ENCODE measurements at places on chromosomes 11 and 22. TPM values are rescaled to one million over a fixed set of nuclear protein-coding genes. Genes with fewer than 3 reads are reported as not detected.
A peak's percentile ranks its signal among the peaks of the same experiment; 100 is the strongest.

Gene OR5A1
- total RNA-seq: not detected

Gene MRGPRG
- not detected for total RNA-seq

Gene FOLR1
- not detected for total RNA-seq

Gene C11orf91
- total RNA-seq: 1.00 TPM

Gene PACS1
- 107 TPM for total RNA-seq

Gene ZNF214
- total RNA-seq: 1.5 TPM

Gene KRTAP5-9
- not detected for total RNA-seq

Gene P2RX6
- total RNA-seq: 1.1 TPM

Gene HORMAD2
- not detected for total RNA-seq

GRCh38 chr11:96279896-96280290, 63.1 kb downstream of the MAML2 start:
- H3K4me3 ChIP-seq: no peak overlapping the region
- H3K27ac ChIP-seq: no peak overlapping the region
- H3K36me3 ChIP-seq: no peaks in the 10 kb centered on the region
- H3K27me3 ChIP-seq: no peaks in the 10 kb centered on the region
- no peak for DNase-seq

- H3K27me3 ChIP-seq: no peaks in the 10 kb centered on the region
- no peaks in the 10 kb centered on the region for H3K36me3 ChIP-seq
- H3K4me3 ChIP-seq: no peak overlapping the region
- H3K4me1 ChIP-seq: no peaks in the 10 kb centered on the region
- H3K27ac ChIP-seq: no peak overlapping the region
- no peak for DNase-seq
These were observed 30.5 kb upstream of the FNBP4 start for GRCh38 chr11:47797633-47798032.

DNA sequence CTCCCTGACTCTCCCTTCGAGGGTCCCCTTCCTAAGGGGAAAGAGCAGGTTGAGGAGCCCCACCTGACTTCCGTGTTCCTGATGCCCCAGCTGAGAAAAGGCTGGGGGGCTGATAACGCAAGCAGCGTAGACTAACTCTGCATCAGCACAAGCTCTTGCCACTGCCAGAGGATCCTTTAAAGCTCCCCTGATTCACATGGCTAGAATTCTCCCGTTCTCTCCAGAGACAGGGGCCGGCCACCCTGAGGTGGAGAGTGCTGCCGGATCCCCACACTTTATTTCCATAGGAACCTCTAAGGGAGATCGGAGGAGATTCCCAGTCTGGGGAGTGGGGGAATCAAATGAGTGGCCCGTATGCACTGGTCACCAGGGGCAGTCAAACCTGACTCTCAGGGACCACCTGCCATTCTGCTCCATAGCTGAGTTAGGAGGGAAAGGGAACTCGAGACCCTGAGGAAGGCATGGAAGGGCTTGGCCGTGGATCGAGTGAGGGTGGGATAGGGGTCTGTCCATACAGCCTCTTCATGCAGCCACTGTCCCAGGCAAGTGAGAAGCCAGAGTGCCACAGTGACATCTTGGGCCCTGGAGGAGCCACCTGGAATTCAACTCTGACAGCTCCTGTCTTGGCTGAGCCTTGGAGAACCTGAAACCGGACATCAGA, 1.4 kb upstream of the VSIG10L2 start:
- H3K4me1 ChIP-seq: peaks cover 16% of the 10 kb centered on the region
- no peaks in the 10 kb centered on the region for H3K36me3 ChIP-seq
- no peaks in the 10 kb centered on the region for H3K27me3 ChIP-seq
- no peak for DNase-seq

DNA sequence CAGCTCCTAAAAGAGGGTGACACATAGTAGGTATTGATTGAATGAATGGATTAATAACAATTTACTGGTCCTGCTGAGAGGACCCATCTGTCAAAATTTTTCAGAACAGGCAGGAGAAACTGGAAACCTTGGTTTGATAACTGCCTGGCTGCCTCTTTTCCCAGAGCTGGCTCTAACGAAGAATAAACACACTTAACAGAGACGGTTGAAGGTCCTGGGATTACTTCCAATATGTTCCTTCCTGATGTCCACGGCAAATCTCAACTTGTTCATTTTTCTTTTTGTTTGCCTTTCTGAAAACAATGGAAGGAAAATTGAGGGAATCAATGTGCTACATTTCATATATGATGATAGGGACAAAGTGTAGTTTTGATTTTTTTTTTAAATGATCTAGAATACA, 76.5 kb upstream of the SYT13 start:
- H3K36me3 ChIP-seq: no peaks in the 10 kb centered on the region
- DNase-seq: no peak
- no peaks in the 10 kb centered on the region for H3K4me1 ChIP-seq
- H3K27ac ChIP-seq: no peak overlapping the region

DNA sequence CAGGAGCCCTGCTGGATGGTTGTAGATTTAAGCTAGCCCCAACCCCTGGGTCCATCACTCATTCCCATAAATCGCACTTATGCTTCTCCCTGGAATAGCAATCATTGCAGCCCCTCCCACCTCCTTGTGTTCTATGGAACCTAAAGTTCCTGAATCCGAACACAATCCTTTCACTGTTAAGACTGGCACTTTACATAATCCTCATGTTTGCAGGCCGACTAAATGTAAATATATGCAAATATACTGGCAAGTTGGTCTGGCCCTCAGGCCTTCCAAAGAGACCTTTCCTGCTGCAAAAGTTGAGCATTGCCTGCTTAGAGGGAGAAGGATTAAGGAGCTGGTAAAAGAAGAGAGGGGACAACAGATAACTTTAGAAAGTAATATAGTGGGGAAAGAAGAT, 892.9 kb downstream of the OPCML start:
- no peaks in the 10 kb centered on the region for H3K27me3 ChIP-seq
- no peaks in the 10 kb centered on the region for H3K4me1 ChIP-seq
- no peaks in the 10 kb centered on the region for H3K36me3 ChIP-seq
- no peak overlapping the region for H3K27ac ChIP-seq
- no peak for DNase-seq

GRCh38 chr11:117305145-117305544, 10.9 kb downstream of the BACE1 start:
- no peaks in the 10 kb centered on the region for H3K4me1 ChIP-seq
- H3K36me3 ChIP-seq: no peaks in the 10 kb centered on the region
- no peak overlapping the region for H3K27ac ChIP-seq
- no peak for DNase-seq

DNA sequence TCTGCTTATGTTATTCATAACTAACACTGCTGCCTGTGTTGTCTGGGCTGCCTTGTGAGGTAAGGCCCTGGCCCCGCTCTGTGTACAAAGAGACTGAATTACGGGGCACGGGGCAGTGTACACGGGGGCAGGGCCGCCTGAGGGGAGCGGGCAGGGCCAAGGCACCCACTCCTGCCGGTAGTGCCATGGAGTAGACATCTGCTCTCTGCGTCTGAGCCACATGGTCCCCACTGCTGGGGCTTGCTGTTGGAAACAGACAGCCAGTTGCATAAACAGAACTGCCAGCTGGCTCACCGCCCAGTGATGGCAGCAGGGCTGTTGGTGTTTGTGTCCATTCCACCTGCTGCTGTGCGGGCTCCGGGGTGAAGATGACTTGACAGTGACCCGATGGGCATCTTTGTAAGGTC, 19.8 kb downstream of the FAM118A start:
- peak overlapping the region; percentile 71 for H3K27ac ChIP-seq
- peaks cover 31% of the 10 kb centered on the region for H3K4me1 ChIP-seq
- peak; percentile 82 for DNase-seq
- peaks cover 27% of the 10 kb centered on the region for H3K36me3 ChIP-seq
- no peak overlapping the region for H3K4me3 ChIP-seq

GRCh38 chr22:42068291-42068690, 2.3 kb downstream of the NAGA start:
- peaks cover 28% of the 10 kb centered on the region for H3K36me3 ChIP-seq
- DNase-seq: no peak
- H3K4me1 ChIP-seq: peaks cover 22% of the 10 kb centered on the region
- H3K27ac ChIP-seq: no peak overlapping the region

DNA sequence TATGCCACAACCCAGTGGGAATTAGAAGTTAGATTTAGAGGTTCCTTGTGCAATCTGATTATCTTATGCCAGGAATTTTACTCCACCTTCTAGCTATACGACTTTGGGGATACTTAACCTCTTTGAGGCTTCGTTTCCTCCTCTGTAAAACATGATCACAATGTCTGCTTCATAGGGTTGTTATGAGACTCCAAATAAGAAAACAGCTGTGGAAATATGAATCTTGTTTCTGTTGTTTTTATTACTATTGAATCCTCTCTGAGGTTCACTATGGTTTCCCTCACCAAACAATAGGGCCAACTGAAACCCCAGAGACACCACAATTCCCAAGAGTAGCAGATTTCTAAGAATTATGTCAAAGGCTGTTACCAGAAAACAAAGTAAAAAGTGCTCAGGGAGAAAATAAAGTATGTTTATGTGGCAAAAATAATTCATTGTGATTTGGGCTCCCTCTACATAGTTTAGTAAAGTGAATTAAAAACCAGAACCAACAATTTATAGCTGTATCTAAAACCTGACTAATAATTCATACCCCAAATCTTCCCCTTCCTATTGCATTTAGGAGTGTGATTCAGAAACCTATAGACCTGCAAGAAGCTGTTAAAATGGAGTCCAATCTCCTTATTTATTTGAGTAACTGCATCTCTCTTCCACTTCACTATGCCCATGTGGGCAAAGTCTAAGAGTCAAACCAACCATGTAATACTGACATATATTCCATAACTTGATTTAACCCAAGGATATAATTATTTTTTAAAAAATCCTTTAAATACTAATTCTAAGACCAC, 38.4 kb downstream of the AMBRA1 start:
- no peaks in the 10 kb centered on the region for H3K27me3 ChIP-seq
- no peaks in the 10 kb centered on the region for H3K36me3 ChIP-seq
- no peak overlapping the region for H3K4me3 ChIP-seq
- peaks cover 54% of the 10 kb centered on the region for H3K4me1 ChIP-seq
- no peak for DNase-seq

DNA sequence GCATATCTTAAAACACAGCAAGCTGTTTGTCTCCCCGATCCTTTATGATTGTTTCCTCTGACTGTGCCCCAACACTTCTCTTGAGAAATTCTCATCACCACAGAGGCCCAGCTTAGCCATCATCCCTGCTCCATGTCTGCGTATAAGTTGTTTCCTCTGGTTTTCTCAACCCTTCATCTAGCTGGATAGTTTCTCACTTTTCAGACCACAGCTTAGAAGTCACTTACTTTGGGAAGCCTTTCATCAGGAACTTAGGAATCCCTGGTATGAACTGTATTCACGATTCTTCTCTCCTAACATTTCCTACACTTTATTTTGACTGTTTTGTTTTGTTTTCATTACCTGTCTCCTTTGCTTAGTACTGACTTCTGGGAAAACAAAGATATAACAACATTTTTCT, 295.2 kb downstream of the GUCY1A2 start:
- H3K4me1 ChIP-seq: no peaks in the 10 kb centered on the region
- H3K4me3 ChIP-seq: no peak overlapping the region
- no peak overlapping the region for H3K27ac ChIP-seq
- H3K36me3 ChIP-seq: no peaks in the 10 kb centered on the region
- no peak for DNase-seq

DNA sequence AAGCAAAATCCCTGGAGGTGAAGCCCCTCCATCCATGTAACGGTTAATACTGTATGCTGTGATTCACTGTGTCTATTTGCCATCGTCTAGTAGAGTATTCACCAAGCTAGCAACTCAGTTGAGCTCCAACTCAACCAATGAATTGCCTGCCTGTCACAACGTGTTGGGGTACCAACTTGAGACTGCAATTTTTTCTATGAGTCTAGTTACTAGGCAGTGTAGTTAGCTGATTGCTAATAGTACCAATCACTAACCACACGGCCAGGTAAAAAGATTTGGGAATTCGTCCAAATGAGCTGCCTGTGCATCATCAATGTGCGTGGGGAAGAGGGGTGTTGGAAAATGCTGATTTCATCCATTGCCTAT, 1.0 kb upstream of the BTG4 start:
- peak overlapping the region; percentile 51 for H3K4me3 ChIP-seq
- peaks cover 12% of the 10 kb centered on the region for H3K4me1 ChIP-seq
- no peak for DNase-seq
- H3K27ac ChIP-seq: no peak overlapping the region
- no peaks in the 10 kb centered on the region for H3K36me3 ChIP-seq
- peaks cover 24% of the 10 kb centered on the region for H3K27me3 ChIP-seq

DNA sequence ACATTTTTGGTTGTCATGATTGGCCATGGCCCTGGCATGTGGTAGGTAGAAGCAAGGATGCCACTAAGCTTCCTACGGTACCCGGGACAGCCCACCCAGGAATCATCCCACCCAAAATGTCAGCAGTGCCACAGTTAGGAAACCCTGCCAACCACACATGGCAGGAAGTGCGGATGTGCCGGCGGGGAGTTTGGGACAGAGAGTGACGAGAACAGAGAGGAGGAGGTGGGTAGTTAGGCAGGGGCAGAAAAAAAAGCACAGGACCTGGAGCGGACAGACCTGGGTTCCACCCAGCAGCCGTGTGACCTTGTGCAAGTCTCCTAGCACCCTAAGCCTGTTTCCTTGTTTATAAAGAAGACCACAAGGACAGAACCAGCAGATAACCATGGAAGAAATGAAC, 3.3 kb downstream of the SPI1 start:
- H3K4me1 ChIP-seq: no peaks in the 10 kb centered on the region
- H3K36me3 ChIP-seq: no peaks in the 10 kb centered on the region
- H3K4me3 ChIP-seq: no peak overlapping the region
- no peak overlapping the region for H3K27ac ChIP-seq

GRCh38 chr11:7546324-7546791, 32.6 kb downstream of the PPFIBP2 start:
- DNase-seq: no peak
- H3K4me1 ChIP-seq: peaks cover 12% of the 10 kb centered on the region
- H3K36me3 ChIP-seq: no peaks in the 10 kb centered on the region

DNA sequence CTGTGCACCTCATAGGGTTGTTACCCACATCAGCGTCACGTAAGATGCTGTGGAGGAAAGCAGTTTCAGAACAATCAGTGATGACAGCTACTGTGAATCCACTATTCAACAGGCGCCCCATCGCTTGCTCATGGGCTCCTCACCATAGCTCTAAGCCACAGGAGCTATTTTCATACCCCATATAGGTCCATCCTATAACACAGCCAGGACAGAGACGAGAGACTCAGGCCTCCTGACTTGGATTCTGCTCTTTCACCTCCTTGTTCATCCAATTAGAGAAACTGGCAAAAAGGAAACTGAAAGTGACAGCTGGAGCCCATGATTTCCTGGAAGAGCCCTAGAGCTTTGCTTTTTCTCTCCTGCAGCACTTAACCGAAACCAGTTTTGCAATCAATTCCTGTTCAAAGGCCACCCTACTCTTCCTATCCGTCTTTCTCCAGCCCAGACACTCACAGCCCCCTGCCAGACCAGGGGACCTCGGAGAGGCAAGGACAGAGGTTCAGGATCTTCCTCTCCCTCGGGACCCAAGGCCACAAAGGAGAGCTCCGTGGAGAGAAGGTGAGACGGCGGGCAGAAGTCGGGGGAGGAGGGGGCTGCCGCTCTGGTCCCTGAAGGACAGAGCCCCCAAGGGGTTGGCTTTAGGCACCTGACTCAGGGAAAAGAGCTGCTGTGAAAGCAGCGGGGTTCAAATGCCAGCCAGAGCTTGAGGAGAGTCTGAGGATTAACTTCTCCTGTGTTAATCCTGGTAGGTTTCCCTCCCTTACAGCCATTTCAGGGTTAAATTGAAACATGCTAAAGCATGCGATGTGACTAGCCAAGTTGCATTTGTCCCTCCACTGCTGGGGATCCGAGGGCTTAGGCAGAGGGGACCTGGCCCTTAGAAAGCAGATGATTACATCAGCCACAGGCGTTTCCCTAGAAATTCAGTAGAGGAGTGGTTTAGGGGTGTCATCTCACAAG, at the start of gene APOL6:
APOL6 (plus strand) TSS at position 381 of the 960 bp plus-strand sequence. CDS start 7,980 bp downstream, outside the sequence.
- no peaks in the 10 kb centered on the region for H3K36me3 ChIP-seq
- H3K27me3 ChIP-seq: no peaks in the 10 kb centered on the region
- peak within 1 kb of the TSS; percentile 67 for H3K4me3 ChIP-seq
- peak within 1 kb of the TSS; percentile 82 for H3K27ac ChIP-seq
- H3K4me1 ChIP-seq: peaks cover 37% of the 10 kb centered on the region
- DNase-seq: no peak
